ENCODE measurements at places on chromosomes 12 and 14.

DNA sequence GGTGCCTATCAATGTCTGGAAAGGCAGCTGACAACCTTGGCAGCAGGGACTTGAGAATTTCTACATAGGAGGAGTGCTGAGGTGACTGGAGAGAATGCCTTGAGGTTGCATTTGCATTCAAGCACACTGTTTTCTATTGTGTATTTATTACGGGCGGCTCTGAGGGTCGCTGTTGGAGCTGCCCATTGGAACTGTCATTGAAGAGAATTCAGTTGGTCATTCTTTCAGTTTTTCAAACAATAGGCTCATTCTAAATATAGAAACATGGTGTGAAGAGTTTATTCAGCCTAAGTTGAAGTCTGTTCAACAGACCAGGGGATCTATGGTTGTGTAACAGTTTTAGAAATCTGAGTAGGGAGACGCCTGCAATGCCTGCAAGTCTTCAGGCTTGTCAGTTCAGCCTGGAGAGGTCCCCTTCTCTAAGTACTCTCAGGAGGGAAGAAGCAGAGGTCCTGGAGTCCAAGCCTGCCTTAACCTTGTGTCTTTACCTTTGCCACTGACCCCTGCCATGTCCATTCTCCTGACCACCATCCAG, 9.8 kb upstream of the ABHD12B start:
- no peak for DNase-seq

- DNase-seq: no peak
These were observed 2.2 kb downstream of the NCKAP5L start for GRCh38 chr12:49825971-49826421.

- no peak for DNase-seq
These were observed 1.9 kb downstream of the CCDC184 start for GRCh38 chr12:48185181-48185919.

GRCh38 chr12:41709463-41710285, 435.0 kb downstream of the GXYLT1 start:
- no peak for DNase-seq

DNA sequence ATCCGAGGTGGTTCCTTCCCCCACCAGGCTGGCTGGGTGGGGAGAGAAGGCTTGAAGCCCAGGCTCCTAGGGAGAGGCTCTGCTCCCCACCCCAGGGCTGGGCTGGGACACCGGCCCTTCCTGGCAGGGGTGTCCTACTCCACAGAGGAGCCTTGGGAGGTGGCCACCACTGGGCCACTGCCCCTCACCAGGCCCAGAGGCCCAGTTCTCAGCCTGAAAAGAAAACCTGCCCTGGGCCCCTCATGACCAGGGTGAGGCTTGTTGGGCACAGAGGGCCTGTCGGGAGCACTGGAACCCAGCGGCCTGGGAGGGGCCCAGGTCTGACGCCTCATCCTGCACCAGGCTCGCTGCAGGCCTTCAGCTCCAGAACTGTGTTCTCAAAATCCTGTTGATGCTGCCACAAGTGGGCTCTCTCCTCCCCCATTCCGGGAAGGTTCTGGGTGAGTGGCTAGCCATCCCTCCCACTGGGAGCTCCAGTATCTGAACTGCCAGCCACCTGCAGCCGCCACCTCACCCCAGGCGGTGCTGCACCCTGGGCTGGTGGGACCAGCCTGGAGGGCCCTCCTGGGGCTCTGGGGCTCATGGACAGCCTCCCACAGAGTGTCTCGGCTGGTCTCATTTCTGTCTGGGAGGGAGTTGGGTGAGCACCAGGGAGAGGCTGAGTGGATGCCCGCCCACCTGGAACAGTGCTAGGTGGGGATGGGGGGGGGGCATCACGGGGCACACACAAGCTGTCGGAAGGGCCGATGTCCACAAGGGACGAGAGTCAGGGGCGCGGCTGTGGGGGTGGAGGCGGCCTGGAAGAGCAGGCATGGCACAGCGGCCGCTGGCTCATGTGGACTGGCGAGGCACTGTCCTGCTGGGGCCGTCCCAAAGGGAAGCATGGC, 11.8 kb downstream of the BAG5 start:
- DNase-seq: no peak
